ENCODE measurements at places on chromosomes 16 and 17.
A peak's percentile ranks its signal among the peaks of the same experiment; 100 is the strongest.

DNA sequence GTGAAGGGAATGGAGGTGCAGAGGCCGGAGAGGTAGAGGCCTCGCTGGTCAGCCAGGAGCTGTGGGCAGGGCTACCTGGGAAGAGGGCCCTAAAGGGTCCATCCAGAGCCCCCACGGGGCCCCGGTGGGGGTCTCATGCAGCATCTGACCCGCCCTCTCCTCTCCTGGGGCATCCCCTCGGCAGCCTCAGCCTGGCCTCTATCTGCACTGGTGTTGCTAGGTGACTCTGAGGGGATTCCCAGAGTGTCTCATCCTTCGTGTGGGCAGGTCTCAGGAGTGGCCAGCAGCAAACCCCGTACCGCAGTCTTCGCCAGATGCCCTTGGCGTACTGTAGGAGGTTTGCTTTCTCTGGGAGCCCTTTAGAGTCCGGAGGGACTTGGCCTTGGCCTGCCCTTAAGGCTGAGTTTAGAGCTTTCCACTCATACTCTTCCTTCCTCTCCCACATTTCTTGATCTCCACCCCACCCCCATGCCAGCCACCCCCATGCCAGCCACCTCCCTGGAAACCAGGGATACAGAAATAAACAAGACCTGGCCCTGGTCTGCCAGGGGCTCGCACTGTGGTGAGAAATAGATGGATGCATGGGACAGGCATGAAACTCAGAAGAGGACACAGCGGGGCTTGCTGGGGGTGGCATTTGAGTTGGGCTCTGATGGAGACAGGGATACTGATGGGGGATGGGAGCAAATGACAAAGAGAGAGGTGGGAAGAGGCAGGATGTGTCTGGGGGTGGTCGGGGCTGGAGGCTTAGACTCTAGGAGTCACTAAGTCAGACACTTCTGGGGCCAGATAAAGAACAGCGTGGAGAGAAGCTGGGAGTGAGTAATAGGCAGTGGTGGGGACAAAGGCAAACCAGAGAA is 9.9 kb downstream of the SLC5A10 start:
- H3K27ac ChIP-seq: no peak overlapping the region
- H3K4me3 ChIP-seq: no peak overlapping the region
- H3K36me3 ChIP-seq: no peaks in the 10 kb centered on the region
- DNase-seq: no peak

DNA sequence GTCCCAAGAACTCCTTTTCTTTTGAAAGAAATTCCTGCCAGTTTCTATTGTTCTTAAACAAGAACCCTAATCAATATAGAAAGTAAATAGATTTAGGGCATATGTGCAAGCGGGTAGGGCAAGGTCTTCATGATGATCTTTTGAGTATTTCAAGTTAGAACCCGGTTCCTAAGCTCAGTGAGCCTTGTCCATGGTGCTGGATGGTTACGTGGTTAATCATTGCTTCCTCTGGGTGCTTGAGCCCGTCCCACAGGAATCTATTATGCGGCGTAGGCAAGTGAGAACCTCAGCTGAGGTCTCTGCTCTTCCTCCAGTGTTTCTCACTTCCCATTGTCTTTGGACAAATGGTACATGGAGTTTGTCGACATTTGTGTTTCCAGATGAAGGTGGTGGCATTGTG is 580.8 kb upstream of the EEF2KMT start:
- H3K27me3 ChIP-seq: no peaks in the 10 kb centered on the region
- H3K36me3 ChIP-seq: no peaks in the 10 kb centered on the region
- no peak for DNase-seq
- H3K4me1 ChIP-seq: no peaks in the 10 kb centered on the region
- H3K4me3 ChIP-seq: no peak overlapping the region

- no peak overlapping the region for H3K4me3 ChIP-seq
- no peaks in the 10 kb centered on the region for H3K36me3 ChIP-seq
- H3K27ac ChIP-seq: no peak overlapping the region
- no peaks in the 10 kb centered on the region for H3K4me1 ChIP-seq
These were observed 467.8 kb downstream of the SLC39A11 start for GRCh38 chr17:72624652-72625051.

GRCh38 chr16:74153773-74154172 is 142.8 kb upstream of the PSMD7 start:
- H3K36me3 ChIP-seq: no peaks in the 10 kb centered on the region
- DNase-seq: no peak
- H3K27ac ChIP-seq: no peak overlapping the region
- peaks cover 7% of the 10 kb centered on the region for H3K27me3 ChIP-seq
- H3K4me3 ChIP-seq: no peak overlapping the region

GRCh38 chr17:79207960-79208359 is 133.3 kb downstream of the ENGASE start:
- H3K27me3 ChIP-seq: no peaks in the 10 kb centered on the region
- no peaks in the 10 kb centered on the region for H3K4me1 ChIP-seq
- no peaks in the 10 kb centered on the region for H3K36me3 ChIP-seq
- DNase-seq: no peak
- H3K27ac ChIP-seq: no peak overlapping the region

GRCh38 chr17:80703142-80703478 is 158.5 kb downstream of the RPTOR start:
- H3K36me3 ChIP-seq: no peaks in the 10 kb centered on the region
- no peak for DNase-seq
- H3K4me1 ChIP-seq: no peaks in the 10 kb centered on the region
- H3K4me3 ChIP-seq: no peak overlapping the region

DNA sequence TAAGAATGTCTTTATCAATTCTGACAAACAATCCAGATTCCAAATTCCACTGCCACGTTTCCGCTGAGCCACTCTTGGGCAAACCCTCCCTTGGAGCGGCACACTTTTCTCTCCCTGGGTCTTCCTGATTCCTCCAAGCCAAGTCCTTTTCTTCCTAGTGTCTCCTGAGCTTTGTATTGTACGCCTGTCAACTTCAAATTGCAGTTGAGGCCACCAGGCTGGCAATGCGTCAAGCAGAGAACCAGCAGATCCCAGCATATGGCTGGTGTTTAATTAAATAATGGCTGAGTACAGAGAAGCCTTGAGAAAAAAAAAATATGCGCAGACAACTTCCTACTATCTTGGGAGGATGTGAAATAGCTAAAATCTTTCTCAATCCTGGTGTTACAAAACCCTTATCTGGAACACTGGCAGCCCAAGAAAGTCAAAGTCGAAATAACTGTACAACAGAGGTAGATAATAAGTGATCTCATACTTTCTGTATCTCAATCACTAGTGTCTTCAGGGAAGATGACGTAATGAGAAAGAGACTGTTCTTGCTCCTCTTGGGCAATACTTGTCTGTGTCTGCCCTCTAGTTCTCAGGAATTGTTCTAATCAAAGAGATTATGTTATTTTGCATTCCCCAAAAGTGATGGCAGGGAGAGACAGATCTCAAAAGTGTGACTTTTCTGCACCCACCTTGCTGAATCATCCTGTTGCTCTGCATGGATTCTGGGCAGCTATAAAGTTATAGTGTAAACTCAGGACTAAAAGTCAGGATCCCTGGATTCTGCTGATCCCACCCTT is 15.0 kb downstream of the SMIM36 start:
- no peaks in the 10 kb centered on the region for H3K27me3 ChIP-seq
- H3K4me1 ChIP-seq: no peaks in the 10 kb centered on the region
- no peak overlapping the region for H3K4me3 ChIP-seq
- no peaks in the 10 kb centered on the region for H3K36me3 ChIP-seq
- no peak for DNase-seq

GRCh38 chr16:47636501-47637099 is 175.5 kb downstream of the PHKB start:
- H3K4me3 ChIP-seq: no peak overlapping the region
- no peak for DNase-seq

DNA sequence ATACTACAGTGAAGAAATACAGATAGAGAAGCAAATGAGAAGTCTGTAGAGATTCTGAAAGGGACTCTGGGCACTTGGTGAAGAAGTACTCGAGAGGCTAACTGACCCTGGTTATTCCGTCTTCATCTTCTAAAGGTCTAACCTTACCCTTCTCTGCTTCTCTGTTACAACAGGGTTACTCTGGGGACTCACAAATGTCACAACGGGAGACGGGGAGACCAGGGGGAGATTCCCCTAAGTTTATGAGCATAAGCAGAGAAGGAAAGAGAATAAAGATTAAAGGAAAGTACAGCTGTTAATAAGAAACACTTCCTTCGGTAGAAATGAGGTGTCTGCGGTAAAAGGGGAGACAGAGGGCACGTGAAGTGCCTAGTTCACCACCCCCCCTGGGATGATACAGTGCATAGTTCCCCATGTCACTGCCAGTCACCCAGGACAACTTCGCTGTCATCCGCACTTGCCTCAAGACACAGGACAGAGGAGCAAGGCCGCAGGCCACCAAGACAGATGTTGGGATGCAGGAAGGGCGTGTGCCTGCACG is 75.2 kb upstream of the TRAP1 start:
- no peak overlapping the region for H3K4me3 ChIP-seq
- DNase-seq: no peak
- H3K36me3 ChIP-seq: no peaks in the 10 kb centered on the region
- no peak overlapping the region for H3K27ac ChIP-seq
- no peaks in the 10 kb centered on the region for H3K27me3 ChIP-seq

GRCh38 chr17:12900474-12900873 is 111.2 kb downstream of the ARHGAP44 start:
- no peaks in the 10 kb centered on the region for H3K27me3 ChIP-seq
- no peak for DNase-seq
- H3K36me3 ChIP-seq: no peaks in the 10 kb centered on the region
- H3K4me3 ChIP-seq: no peak overlapping the region
- no peaks in the 10 kb centered on the region for H3K4me1 ChIP-seq

- no peak for DNase-seq
- H3K36me3 ChIP-seq: no peaks in the 10 kb centered on the region
These were observed 10.3 kb downstream of the CENPV start for GRCh38 chr17:16342979-16343378.

- no peaks in the 10 kb centered on the region for H3K36me3 ChIP-seq
- DNase-seq: no peak
- no peaks in the 10 kb centered on the region for H3K4me1 ChIP-seq
- no peak overlapping the region for H3K4me3 ChIP-seq
- no peak overlapping the region for H3K27ac ChIP-seq
These were observed 89.8 kb upstream of the TMEM97 start for GRCh38 chr17:28228986-28229729.

DNA sequence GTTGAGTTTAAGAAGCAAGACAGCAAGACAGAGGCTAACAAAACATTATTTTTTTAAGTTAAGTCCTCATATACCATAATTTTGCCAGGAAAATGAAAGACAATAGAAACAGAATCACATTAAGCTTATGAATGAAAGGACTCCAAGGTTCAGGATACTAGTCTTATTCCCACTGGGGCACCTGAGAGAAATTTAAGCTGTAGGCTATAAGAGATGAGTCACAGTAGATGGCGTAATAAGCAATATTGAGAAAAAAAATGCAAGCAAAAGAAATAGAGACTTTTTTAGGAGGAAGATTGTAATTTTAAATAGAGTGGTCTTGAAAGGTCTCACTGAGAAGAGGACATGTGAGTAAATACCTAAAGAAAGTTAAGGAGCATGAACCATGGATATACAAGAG is 57.1 kb upstream of the KIF2B start:
- H3K27me3 ChIP-seq: no peaks in the 10 kb centered on the region
- H3K4me3 ChIP-seq: no peak overlapping the region
- no peaks in the 10 kb centered on the region for H3K4me1 ChIP-seq
- H3K36me3 ChIP-seq: no peaks in the 10 kb centered on the region

DNA sequence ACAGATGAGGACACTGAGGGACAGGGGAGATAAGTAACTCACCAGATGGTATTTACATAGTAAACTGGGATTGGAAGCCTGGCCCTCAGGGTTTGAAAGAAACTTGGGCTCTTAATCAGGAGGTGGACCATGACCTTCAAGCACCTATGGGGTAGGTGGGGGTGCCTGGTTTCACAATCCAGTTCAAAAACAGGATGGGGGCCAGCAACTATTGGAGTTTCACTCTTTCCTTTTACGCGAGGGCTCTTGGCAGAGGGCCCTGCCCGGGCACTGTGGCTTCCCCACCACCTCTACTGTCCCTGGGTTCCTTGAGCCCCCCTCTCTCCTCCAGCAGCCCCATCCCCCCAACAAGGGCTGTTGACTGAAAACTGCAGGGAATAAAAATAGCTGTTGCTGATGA is 11.3 kb upstream of the PRR29 start:
- H3K4me3 ChIP-seq: no peak overlapping the region
- DNase-seq: no peak
- H3K36me3 ChIP-seq: no peaks in the 10 kb centered on the region
- H3K27me3 ChIP-seq: peaks cover 7% of the 10 kb centered on the region
- H3K27ac ChIP-seq: no peak overlapping the region

GRCh38 chr17:69339937-69340336 is 13.0 kb upstream of the ABCA5 start:
- no peaks in the 10 kb centered on the region for H3K36me3 ChIP-seq
- DNase-seq: no peak
- no peak overlapping the region for H3K4me3 ChIP-seq
- no peak overlapping the region for H3K27ac ChIP-seq

DNA sequence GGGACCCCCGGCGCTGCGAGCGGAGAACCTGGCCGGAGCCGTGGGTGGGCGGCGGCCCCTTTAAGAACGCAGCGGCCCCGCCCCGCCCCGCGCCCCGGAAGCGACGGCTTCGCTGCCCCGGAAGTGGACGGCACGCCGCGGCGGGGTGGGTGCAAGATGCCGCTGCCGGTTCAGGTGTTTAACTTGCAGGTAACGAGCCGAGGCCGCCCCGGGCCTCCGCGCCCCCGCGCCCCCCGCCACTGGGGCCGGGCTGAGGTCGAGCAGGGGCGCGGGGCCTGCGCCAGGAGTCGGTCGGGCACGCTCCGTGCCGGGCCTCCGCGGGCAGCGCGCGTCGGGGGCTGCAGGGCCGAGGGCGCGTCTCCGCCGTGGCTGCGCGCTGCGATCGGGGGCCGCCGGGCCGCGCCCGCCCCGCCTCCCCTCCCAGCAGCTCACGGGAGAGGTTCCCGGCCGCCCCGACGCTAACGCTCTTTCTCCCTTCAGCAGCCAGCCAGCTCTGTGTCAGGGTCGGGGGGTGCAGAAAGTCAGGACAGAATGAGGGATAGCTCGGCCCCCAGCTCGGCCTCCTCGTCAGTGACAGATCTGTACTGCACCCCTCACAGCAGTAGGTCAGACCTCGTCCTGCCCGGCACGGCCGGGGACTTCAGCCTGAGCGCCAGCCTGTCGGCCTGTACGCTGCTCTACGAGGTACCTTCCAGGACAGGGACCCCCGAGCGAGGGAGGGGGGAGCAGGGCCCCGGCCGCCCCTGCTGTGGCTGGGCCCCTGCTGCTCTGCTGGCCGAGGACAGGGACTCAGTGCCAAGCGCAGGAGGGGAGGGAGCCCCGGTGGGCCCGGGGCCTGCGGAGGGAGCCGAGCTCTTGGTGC is at the start of the genes GPS1 and RFNG:
Gene GPS1, plus strand, starts transcription at position 123 of the 862 bp plus-strand sequence. Its CDS starts 34 bp downstream, at position 157.
Gene RFNG, minus strand, starts transcription at position 36 of the 862 bp plus-strand sequence. CDS start 45 bp downstream, outside the sequence.
- H3K27ac ChIP-seq: peak within 1 kb of the TSS; percentile 60
- no peaks in the 10 kb centered on the region for H3K27me3 ChIP-seq
- peaks cover 28% of the 10 kb centered on the region for H3K4me1 ChIP-seq

- no peaks in the 10 kb centered on the region for H3K4me1 ChIP-seq
- DNase-seq: no peak
- no peak overlapping the region for H3K27ac ChIP-seq
- H3K4me3 ChIP-seq: no peak overlapping the region
These were observed 31.2 kb downstream of the PITPNM3 start for GRCh38 chr17:6525141-6525540.

Measured in uterus (tissue), 4 donors.